ENCODE measurements at places on chromosomes 6 and 20.

GRCh38 chr6:134701301-134701700 is 248.6 kb downstream of the ALDH8A1 start:
- DNase-seq, result peak; percentile 80

GRCh38 chr6:36368421-36368820 is 19.0 kb downstream of the ETV7 start:
- no peak for DNase-seq

DNA sequence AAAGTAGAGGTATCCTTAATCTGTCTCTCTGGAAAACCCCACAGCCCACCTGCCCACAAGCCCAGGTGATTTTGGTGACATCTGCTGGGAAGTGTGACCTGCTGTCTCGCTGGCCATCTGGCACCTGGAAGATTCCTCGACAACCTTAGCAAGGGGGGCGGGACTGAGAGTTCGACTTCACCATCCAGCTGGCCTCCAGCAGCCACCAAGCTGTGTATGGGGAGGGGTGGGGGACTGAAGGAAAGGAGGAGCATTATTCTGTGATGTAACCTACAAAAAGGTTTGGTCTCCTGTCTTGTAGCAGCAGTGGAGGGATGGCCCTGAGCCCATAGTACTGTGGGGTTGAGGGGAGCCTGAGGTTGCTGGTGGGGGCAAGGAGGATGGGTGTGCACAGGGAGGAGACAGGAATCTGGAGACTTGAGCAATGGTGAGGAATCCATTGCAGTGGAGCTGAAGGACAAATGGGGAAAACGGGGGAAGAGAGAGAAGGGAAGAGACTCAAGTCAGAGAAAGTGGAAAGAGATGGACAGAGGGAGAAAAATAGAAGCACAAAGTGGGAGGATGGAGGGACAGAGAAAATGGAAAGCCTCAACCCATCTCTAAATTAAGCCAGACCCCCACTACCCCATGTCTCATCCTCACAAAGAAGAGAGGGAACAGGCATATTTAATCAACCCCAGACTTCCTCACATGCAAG is 4.0 kb downstream of the LY6G6F start:
- DNase-seq, result no peak

GRCh38 chr6:74756923-74757322 is 448.9 kb downstream of the COL12A1 start:
- DNase-seq, result no peak

GRCh38 chr6:38612143-38612965 is 27.4 kb downstream of the BTBD9 start:
- no peak for DNase-seq

- no peak for DNase-seq
Observed at GRCh38 chr6:28657769-28658465, 132.2 kb downstream of the GPX5 start.

- no peak for DNase-seq
Observed at GRCh38 chr20:56453352-56453751, 15.1 kb upstream of the RTF2 start.

DNA sequence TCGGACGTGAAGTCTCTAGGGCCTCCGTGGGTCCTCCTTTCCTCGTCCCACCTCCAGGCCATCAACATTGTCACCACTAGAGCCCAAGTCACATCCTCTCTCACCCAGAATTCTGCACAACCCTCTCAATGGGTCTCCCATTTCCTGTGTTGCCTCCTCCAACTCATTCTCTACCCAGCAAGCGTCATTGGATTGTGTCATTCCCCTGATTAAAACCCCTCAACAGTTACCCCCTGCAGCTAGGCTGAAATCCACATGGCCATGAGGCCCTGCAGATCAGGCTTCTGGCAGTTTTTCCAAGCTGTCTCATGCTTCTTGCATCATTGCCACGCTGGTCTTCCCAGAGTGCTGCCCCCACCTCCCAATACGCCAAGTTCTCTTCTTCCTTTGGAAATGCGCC is 12.9 kb upstream of the FAM210B start:
- DNase-seq, result no peak

- DNase-seq, result no peak
Observed at GRCh38 chr20:41358717-41359116, 7.9 kb downstream of the EMILIN3 start.

GRCh38 chr20:57025666-57026224 is 240.7 kb downstream of the BMP7 start:
- DNase-seq, result no peak

DNA sequence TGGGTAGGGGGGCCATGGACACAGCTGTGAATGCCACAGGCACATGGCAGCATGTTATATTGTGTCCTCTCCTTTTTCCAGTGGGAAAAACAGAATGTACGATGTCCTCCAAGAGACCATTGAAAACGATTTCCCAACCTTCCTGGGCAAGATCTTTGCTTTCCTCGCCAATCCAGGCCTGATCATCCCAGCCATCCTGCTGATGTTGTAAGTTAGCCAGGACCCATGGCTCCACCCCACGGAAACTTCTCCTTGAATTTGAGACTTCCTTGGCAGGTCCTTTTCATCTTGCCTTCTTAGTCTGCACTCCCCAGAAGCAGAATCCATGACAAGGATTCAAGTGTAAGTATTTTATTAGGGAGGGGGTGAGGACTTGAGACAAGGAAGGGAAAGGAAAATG is 28.2 kb upstream of the NOP56 start:
- DNase-seq, result no peak

DNA sequence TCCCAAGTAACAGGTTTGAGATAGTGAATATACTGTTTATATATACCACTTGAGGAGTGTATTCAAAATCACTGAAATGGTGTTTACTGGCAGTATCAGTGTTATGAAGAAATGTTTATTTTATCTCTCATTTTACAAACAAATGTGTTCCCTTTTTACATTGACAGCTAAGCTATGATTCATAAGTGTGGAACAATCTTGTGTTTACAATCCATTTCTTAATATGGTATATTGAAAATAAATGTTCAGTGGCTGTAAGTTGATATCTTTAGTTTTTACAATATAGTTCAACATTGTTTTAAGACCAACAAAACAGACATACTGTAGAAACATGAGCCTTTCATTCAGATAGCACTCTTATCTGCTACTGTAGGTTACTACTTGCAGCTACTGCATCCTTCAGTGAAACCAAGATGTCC is 14.3 kb downstream of the PHF3 start:
- no peak for DNase-seq

GRCh38 chr20:59405226-59406200 is 105.1 kb downstream of the EDN3 start:
- no peak for DNase-seq

- no peak for DNase-seq
Observed at GRCh38 chr6:126131246-126131645, 144.9 kb downstream of the TRMT11 start.

GRCh38 chr20:36761125-36761524 is 12.4 kb downstream of the DSN1 start:
- DNase-seq, result no peak

DNA sequence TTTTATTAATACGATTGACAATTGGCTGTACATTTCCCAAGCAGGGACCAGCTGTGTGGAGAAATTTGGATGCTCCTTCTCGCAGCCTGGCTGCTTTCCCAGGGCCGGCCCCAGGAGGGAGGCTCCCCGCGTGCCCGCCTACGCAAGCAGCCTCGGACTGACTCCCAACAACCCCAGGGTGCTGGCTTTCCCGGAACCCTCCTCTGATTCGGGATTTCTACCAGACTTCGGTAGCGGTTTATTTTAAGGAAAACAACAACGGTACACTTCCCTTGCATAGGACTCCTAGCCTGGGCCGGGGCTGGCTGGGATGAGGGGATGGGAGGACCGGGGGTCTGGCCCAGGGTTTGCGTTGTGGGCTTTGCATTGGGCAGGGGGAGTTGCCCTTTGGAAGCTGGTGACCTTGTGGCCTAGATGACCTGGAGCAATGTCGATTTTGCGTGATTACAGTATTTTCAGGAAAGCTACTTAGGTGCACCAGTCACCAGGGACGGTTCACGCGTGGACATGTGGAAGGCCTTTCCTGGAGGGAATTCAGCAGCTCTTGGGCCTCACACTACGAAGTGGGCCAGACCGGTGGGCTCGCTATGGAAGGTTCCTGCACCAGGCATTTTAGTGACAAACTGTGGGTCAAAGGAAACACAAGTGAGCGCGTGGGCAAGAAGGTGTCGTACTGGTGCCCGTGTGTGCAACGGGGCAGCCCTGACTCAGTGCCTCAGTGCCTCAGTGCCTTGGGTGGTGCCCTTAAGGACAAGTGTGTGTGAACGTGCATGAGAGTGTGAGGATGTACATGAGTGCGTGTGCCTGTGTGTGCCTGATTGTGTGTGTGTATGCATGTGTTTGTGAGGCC is 20.7 kb upstream of the PHACTR3 start:
- DNase-seq, result no peak

- no peak for DNase-seq
Observed at GRCh38 chr6:116492331-116493067, 18.9 kb upstream of the CALHM5 start.

DNA sequence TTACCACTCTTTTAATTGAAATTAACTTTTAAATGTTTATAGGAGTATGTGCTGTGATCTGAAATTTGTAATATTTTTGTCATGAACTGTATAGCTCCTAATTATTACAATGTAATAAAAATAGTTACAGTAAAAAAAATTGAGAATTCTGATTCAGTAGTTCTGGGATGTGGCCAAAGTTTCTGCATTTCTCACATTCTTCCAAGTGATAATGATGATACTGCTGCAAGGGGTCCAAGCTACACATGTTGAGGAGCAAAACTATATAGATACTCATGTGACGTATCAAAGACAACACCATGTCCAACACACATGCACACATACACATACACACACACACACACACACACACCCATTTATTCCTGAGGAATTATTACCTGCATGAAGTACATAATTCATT is 71.0 kb upstream of the FAM83B start:
- DNase-seq, result no peak

DNA sequence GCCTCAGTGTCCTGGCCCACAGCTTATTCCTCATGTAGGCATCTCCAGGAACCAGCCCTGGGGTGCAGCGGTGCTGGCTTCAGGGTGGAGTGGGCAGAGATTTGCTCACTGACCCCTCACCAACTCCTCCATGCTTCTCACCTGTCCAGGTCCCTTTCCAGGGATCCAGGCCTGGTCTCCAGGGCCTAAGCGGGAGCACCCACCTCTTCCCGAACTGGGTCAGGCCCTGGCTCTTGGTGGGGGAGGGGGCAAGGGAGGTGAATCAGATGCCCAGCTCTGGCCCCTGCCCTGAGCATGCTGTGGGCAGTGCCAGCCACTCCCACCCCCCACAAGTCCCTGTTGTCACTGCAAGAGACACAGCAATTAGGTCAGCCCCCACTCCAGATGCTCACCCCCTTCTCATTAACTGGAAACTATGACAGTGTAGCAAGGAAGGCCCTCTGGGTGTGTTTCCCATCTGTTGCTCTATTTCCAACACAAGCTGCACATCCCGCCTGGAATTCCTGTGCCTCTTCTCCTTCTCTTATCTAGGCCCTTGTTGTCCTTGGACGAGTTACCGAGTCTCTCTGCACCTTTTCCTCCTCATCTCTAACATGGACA is 37.0 kb downstream of the MDFI start:
- no peak for DNase-seq

GRCh38 chr6:144768551-144769075 is 483.5 kb downstream of the UTRN start:
- DNase-seq, result no peak

DNA sequence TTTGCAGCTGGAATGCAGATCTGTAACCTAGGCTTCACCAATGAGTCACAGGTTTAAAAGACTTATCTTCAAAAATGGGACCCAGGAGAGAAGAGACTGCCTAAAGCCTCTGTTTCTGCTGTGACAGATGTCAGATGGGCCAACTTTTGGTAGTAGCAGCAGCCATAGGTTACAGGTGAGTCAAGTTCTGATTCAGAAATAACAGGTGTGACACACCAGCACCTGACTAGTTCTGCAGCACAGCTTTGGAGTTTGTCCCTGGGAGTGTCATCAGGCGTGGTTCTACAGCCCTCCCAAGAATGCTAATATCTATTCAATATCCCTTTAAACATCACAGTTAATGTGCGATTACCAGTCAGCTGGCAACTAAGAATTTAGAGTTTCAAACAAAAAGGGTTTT is 121.9 kb upstream of the BTN3A2 start:
- no peak for DNase-seq

- DNase-seq, result no peak
Observed at GRCh38 chr6:158642097-158642601, 2.4 kb downstream of the DYNLT1 start.

- no peak for DNase-seq
Observed at GRCh38 chr6:7579851-7580250, 10.1 kb upstream of the SNRNP48 start.

DNA sequence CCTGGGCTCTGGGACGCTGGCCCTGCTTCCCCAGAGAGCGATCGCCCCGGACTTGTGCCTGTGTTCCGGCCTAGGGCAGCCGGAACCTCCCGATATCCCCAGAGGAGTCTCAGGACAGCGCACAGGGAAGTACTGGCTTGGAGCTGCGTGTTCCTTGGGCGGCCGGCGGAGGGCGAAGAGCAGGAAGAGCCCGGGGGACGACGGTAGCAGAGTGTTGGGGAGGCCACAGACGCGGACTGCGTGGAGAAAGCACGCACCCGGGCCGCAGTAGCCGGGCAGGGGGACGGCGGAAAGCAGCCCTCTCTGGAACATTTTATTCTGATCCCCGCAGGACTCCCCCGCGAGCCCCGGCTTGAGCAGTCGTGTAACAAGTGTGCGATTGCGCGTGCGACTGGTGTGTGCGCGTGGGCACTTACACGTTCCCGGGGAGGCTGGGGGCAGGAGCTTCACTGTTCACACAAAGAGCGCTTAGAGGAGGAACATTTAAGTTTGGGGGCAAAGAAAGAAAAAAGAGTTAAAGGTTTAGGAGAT is 36.1 kb downstream of the NCR2 start:
- DNase-seq, result no peak

DNA sequence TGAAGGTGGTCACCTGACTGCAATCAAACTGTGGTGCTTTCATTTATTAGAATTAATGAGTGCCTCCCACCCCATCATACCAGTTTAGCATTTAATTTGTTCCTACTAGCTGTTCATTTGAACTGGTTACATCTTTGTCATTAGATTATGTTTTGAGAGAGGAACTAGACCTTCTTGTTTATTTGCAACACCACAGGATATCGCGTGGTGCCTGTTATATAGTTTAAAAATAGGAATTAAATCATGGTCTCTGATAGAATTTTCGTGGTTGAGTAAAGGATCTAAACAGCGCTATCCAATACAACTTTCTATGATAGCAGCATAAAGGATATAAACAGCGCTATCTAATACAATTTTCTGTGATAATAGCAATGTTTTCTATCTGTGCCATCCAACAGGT is 2.8 kb downstream of the RPRD1B start:
- no peak for DNase-seq

GRCh38 chr6:15962449-15962764 is 166.5 kb upstream of the MYLIP start:
- DNase-seq, result no peak

DNA sequence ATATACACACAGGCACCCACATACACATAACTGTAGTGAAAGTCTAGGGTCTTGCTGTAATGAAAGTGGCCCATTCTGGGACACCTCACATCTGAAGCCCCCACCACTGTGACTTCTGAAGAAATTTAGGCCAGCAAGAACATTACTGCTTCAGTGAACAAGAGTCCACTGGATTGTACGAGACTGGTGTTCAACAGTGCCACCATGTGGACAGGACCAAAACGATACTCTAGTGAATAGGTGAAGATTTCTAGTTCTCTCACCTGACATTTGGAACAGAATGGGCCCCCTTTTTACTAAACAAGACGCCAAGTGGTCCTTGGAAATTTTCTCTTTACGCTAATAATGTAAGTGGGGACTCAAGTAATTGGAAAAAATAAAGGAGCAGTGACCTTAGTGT is 156.9 kb downstream of the MAFB start:
- DNase-seq, result no peak
